ENCODE measurements at places on chromosomes 2 and 18.

DNA sequence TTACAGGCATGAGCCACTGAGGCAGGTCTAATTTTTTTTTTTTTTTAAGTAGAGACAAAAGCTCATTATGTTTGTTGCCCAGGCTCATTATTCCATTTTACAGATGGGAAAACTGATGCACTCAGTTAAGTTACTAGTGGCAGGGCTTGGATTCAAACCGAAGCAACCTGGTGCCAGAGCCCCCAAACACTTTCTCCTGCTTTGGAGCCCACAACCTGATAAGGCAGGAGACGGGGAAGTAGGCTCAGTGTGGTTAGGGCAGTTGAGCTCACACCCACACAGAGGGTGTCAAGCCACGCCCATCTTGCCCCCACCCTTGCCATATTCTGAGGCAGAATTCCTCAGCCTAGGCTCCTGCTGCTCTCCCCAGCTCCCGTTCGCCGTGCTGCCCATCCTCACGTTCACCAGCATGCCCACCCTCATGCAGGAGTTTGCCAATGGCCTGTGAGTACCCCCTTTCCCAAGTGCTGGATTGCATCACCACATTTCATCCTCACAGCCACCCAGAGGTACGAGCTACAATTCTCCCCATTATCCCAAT, 5.8 kb upstream of the CTDSP1 start:
- DNase-seq = peak; percentile 72

DNA sequence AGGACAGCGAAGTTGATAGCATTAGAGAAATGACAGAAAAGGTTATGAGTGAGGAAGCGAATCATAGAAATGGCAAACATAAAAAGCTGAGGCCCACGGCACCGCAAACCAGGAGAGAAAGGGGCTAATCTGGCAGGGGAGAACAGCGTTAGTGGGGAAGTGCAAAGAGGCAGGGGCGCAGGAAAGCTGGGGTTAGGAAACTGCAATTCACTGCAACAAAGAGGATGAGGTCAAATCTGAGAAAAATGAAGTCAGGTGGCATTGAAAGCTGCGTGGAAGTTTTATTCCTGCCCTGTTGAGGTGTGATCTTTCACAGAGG, 653 bp upstream of the ABI2 start:
- no peak for DNase-seq

DNA sequence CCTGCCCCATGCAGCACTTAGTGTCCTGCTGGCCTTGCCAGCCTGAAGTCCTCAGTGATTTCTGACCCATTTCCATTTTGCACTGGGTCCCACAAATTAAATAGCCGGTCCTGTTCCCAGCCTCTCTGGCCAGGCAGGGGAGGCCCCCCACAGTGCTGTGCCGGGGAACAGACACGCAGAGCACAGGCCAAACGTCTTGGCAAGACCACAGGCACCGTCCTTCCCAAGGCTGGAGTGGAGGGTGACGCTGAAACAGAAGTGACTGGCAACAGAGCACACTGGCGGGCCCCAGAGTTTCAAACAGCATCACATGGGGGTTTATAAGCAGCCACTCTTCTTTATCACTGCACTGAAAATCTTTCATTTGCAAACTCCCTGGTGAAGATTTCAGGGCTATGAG, 52.2 kb downstream of the EDAR start:
- no peak for DNase-seq

- no peak for DNase-seq
Measured at GRCh38 chr2:63555931-63556330, 32.3 kb downstream of the WDPCP start.

- no peak for DNase-seq
Measured at GRCh38 chr18:26133652-26134051, at the start of gene PSMA8. Gene PSMA8, plus strand, starts transcription at chr18:26133869. Its CDS starts 97 bp downstream, at chr18:26133966.

GRCh38 chr2:174575124-174575776, 22.4 kb downstream of the WIPF1 start:
- DNase-seq = no peak

- DNase-seq = no peak
Measured at GRCh38 chr2:189002079-189002478, 27.9 kb downstream of the COL3A1 start.

- no peak for DNase-seq
Measured at GRCh38 chr18:41938445-41938844, 16.6 kb upstream of the PIK3C3 start.

Measured in liver (tissue), 10 donors.